ENCODE measurements at places on chromosomes 13 and 19.

DNA sequence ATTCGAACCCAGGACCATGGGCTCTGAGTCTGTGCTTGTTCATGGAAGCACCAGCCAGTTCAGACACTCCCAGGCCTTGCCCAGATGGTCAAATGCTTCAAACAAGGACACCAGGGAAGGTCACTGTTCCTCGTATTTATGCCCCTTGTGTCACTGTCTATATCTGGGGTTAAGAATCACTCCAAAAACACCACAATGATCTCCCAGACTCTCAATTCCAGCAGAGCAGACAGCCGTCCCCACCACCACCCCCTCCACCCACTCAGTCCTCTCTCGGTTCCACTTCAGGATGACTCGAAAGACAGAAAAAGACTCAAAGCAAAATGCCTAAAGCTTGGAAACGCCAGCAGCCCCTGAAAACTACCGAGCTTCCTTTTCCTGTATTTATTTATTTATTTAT is 79.0 kb downstream of the INSR start:
- DNase-seq: no peak

GRCh38 chr13:41465241-41465847 is 8.0 kb downstream of the RGCC start:
- DNase-seq: peak; percentile 73

- no peak for DNase-seq
These were observed 386.1 kb upstream of the NBEA start for GRCh38 chr13:34555988-34556387.

DNA sequence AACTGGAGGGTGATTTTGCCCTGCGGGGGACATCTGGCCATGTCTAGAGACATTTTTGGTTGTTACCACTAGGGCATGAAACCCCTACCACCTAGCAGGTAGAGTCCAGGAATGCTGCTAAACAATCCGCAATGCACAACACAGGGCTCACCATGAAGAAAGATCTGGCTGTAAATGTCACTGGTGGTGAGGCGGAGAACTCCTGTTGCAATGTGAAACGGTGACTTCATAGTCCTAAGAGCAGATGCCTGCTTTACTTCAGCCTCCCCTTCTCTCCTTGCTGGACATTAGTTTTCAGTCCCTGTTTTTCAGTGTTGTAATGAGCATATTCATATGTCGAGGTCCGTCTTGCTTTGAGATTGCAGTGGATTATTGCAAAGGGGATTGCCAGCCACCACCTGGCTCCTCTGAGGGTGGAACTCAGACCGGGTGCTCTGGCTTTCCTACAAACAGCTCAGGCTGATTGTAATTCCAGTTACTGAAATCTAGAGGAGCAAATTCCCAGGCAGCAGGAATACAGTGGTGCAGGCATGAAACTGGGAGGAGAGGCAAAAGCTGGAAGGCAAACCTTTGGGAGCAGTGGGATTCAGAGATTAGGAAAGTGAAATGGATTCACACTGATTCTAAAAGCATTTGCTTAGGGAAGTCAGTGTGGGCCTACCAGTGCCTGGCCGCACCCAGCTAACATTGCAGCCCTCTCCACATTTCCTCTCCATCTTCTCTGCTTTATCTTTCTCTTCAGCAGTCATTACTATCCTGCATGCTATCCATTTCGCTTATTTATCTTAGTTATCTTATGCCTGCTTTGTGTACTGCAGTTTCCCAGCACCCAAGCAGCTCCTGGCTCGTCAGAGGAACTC is 76.1 kb upstream of the PCDH8 start:
- no peak for DNase-seq

DNA sequence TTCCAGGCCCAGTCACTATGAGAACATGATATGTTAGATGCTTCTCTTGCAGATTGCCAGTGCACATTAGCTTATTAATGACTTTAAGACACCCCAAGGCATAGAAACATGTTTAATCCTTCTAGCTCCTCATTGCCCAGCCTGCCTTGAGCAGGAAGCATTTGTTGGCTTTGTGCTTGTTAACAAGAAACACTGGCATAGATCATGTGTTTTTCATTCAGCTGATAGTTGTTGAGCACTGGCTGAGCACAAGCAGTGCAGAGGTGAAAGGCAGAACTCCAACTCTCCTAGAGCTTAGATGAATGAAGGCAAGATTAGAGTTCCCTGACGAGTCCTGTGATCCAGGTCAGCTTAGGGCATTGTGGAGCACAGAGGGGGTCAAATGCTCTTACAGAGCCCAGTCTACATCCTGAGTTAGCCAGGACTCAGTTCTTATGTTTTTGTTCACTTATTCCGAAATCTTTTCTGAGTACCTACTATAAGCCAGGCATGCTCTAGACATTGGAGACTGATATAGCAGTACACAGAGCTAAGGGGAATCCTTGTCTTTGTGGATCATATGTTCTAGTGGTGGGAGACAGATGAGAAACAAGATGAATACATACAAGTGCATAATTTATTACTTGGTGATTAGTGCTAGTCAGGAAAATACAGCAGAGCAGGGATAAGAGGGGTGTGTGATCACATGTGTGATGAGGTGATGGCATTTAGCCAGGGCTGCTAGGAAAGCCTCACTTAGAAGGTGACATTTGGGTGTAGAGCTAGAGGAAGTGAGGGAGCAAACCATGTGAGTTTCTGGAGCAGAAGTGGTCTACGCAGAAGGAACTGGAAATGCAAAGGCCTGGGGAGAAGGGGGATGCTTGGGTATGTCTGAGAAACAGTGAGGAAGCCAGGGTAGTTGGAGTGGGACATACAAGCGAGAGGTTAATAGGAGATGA is 101.2 kb downstream of the WASF3 start:
- DNase-seq: no peak

GRCh38 chr13:75467040-75467728 is 14.8 kb downstream of the TBC1D4 start:
- DNase-seq: no peak

- DNase-seq: no peak
These were observed 1.2 kb upstream of the LRRC63 start for GRCh38 chr13:46210362-46211083.

DNA sequence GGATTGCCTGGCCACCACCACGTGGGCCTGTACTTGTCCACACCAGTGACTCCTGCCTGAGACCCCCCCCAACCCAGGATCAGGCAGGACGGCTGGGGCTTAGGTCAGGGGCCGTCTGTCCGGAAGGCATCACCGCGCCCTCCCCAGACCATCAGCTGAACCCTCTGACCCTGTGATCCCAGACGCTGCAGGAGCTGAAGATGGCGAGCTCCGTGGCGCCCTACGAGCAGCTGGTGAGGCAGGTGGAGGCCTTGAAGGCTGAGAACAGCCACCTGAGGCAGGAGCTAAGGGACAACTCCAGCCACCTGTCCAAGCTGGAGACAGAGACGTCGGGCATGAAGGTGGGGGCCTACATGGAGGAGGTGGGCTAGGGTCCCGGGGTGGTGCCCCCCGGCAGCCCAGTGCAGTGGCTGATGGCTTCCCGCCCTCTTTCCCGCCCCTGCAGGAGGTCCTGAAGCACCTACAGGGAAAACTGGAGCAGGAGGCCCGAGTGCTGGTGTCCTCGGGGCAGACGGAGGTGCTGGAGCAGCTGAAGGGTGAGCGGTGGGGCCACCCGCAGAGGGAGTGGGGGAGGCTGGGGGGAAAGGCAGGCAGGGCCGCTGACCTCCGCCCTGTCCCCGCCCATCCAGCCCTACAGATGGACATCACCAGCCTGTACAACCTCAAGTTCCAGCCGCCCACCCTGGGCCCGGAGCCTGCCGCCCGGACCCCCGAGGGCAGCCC is 3.0 kb downstream of the APC2 start:
- DNase-seq: no peak

DNA sequence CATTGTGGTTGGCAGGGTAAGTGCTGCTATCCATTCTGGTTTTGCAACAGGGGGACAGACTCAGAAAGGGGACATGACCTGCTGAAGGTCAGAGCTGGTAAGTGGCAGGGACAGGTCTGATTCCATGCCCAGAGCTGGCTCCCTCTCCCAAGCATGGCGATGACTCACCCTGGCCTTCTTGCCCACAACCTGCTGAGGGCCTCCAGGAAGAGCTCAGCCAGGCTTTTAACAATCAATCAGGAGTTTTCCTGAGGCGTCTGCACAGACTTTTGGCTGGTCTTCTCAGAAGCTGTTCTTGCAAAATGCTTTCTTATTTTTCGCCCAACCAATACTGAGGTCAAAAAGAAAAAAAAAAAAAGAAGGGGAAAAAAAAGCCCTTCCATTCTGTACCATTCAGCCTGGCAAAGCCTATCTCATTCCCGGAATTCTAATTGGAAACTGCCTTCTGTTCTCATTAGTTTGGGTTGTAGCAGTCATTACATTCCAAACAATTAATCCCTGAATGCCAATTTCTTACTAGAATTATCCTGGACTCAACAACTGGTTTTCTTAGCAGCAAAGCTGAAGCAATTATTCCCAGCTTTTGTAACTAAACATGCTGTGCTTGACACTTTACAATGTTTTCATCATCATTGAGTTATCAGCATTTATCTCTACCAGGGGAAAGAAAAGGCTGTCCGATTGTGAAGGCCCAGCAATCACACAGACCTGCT is 17.7 kb downstream of the SIAH3 start:
- peak; percentile 36 for DNase-seq

DNA sequence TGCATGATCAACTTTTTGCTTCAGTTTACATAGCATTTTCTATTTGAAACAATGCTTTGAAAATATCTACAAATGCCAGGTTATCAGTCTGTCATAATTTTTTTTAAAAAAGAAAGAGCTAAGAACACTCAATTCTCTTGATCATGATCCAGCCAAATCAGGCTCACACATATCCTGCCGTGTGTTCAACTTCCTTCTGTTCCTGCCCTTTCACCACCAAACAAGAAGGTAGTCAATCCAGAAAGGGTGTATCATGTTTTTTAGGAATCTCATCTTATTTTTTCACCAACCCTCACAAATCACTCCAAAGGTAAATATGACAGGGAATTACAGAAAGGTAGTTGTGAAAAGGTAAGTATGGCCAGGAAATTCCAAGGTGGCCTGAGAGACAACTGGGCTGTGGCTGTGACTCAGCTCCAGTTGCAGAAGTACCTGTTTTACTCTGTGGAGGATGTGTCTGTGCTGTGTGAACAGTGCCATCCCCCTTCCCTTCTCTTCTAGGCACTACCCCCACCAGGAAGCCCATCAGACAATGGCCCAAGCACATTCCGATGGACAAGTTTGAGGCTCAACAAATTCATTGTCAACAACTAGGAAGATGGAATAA is 138.8 kb upstream of the GJB6 start:
- no peak for DNase-seq

DNA sequence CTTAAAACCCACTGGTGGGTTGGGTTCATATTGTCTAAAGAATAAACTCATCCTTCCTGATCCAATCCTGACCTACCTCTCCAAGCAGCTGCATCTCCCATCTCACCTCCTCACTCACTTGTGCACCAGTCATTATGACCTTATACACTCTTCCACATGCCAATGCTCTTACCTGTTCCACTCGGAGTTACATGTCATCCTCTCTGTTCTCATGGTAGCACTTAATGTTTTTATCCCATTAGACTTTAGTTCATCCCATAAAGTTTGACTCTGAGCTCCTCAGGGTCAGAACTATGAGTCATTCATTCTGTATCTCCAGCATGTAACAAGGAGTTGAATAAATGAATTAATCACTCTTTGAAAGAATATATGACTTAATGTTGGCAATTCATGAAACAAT is 330.2 kb downstream of the KLF12 start:
- peak; percentile 13 for DNase-seq

GRCh38 chr19:33329060-33329459 is 26.7 kb upstream of the CEBPA start:
- DNase-seq: no peak

DNA sequence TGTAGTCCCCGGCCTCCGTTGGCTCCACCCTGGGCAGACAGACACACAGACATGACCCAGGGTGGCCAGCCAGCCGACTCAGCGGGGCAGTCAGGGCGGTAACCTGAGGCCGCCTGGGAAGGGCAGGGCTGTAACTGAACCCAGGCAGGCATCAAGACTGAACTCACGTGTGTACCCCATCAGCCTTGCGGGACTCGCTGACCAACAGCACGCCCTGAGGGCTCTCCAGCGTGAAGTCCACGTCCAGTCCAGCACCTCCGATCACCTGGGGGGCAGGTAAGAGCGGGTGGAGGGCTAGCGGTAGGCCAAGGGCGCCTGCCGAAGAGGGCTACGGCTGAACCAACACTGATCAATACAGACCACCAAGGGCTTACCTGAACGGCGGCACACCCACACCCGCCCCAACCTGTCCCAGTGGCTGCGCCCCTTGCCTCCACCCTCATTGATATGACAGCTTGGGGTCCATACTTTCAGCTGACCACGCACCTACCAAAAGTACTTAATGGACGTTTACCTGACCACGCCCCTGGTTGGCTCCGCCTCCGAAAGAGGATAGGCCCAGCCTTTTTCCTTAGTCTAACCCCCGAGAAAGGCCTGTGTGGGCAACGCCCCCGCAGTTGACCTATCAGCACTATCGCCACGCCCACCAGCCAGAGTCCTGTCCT is 791 bp downstream of the TMED1 start:
- no peak for DNase-seq

GRCh38 chr13:77325371-77325980 is 1.4 kb downstream of the MYCBP2 start:
- DNase-seq: no peak

GRCh38 chr19:16898361-16899015 is 9.7 kb downstream of the F2RL3 start:
- no peak for DNase-seq

GRCh38 chr19:53333066-53333462 is 485 bp upstream of the ZNF845 start:
- no peak for DNase-seq

DNA sequence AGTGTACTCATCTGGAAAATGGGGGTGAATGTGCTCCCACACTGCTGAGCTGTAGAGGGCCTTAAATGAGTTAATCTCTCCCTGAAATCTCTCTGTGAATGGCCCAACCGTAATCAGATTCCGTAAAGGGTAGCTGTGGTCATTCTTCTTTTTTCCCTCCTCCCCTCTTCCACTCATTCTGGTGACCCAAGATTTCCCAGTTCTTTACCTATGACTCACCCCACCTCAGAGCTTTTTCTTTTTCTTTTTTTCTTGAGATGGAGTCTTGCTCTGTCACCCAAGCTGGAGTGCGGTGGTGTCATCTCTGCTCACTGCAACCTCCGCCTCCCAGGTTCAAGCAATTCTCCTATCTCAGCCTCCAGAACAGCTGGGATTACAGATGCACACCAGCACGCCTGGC is 33.3 kb upstream of the MUC16 start:
- no peak for DNase-seq

DNA sequence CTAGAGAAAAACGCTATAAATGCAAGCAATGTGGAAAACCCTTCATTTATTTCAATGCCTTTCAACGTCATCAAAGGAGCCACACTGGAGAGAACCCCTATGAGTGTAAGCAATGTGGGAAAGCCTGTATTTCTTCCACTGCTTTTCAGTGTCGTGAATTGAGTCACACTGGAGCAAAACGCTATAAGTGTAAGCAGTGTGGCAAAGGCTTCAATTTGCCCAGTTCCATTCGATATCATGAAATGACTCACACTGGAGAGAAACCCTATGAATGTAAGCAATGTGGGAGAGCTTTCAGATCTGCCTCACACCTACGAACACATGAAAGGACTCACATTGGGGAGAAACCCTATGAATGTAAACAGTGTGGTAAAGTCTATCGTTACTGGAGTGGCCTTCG is 27.4 kb downstream of the ZNF20 start:
- no peak for DNase-seq
